ENCODE measurements at places on chromosomes 2 and 18.

- no peak for DNase-seq
These were observed 7.2 kb upstream of the SFXN5 start for GRCh38 chr2:73078457-73079411.

- DNase-seq = no peak
These were observed 164.7 kb upstream of the MSH6 start for GRCh38 chr2:47618272-47618552.

DNA sequence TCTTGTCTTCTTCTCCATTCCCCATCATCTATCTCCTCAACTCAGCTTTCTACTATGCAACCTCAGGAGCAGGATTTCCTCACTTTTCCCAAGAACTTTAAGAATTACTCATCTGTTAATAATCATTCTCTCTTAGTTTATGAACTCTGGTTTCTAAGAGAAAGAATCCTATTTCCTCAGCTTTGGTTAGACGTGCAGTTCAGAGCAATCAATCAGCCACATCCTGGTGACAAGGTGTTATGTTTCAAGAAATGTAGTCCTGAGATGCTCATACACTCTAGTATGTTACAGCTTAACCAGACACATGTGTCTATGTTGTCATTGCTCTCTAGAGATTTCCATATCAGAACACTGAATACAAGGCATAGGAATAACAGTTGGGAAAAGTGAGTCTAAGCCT is 277.9 kb downstream of the MBD2 start:
- no peak for DNase-seq

DNA sequence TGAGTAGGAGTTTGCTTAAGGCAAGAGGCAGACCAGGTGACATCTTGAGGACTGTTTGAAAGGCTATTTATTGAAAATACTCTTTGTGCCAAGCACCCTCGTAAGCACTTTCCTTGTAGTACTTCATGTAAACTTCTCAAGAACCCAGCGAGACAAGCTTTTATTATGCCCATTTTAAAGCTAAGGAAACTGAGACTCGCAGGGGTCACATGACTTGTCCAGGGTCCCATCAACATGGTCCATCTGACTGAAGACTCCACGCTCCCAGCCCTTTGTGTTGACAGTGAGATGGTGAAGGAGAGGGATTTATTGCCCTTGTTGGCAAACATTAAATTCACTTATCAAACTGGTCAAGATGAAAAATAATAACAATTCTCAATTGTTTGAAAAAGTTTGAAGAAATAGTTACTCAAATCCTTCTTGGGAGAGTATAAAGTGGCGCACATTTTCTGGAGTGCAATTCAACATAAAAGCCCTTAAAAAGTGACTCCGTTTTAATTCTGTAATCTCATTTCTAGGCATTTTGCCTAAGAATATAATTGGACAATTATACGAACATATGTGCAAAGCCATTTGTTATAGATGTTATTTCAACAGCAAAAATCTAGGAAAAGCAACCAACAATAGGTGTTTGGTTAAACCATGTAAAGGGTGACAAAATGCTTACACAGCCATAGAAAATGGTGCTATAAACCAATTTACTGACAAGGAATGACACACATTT is 270.5 kb upstream of the NCKAP5 start:
- no peak for DNase-seq

DNA sequence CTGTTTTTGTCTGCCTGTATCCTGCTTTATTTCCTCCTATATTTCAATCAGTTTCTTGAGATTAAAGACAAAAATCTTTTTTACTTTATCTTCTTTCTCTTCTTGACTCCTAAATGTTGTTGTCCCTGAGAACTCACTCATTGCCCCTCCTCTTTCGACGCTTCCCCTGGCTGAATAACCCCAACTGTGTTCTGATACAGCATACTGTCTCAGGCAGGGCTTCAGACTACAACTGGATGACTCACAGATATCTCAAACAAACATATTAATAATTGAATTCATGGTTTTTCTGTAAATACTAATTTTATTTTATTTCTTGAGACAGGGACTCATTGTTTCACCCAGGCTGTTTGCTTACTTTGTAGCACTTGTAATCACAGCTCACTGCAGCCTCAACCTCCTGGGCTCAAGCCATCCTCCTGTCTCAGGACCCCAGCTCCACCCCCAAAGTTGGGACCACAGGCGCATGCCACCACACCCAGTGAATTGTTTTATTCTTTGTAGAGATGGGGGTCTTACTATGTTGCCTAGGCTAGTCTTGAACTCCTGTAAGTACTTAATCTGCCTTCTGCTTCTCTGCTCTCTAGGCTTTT is 9.4 kb downstream of the ITGAV start:
- DNase-seq = no peak

GRCh38 chr2:171703574-171704347 is 16.5 kb downstream of the DYNC1I2 start:
- no peak for DNase-seq

GRCh38 chr2:181264441-181264840 is 192.7 kb upstream of the ITGA4 start:
- DNase-seq = no peak

GRCh38 chr18:11308499-11308898 is 159.1 kb upstream of the PIEZO2 start:
- no peak for DNase-seq

- no peak for DNase-seq
These were observed 1281.3 kb upstream of the ZEB2 start for GRCh38 chr2:145801210-145801609.

- DNase-seq = no peak
These were observed 141.0 kb downstream of the CMPK2 start for GRCh38 chr2:6724605-6725140.

DNA sequence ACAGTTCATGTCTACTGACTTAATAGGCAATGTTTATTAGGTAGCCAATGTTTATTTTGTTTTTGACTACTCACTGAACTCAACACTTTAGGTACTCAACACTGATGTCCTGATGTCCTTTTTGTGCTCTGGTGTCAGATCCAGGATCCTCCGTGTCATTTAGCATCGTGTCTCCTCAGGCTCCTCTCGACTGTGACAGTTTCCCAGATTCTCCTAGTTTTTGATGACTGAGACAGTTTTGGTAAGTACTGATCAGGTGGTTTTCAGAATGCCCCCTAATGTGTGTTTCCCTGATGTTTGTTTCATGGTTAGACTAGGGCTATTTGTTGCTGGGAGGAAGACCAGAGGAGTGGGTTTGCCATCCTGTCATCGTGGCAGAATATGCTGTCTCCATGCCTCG is 719.7 kb upstream of the SOX11 start:
- no peak for DNase-seq

DNA sequence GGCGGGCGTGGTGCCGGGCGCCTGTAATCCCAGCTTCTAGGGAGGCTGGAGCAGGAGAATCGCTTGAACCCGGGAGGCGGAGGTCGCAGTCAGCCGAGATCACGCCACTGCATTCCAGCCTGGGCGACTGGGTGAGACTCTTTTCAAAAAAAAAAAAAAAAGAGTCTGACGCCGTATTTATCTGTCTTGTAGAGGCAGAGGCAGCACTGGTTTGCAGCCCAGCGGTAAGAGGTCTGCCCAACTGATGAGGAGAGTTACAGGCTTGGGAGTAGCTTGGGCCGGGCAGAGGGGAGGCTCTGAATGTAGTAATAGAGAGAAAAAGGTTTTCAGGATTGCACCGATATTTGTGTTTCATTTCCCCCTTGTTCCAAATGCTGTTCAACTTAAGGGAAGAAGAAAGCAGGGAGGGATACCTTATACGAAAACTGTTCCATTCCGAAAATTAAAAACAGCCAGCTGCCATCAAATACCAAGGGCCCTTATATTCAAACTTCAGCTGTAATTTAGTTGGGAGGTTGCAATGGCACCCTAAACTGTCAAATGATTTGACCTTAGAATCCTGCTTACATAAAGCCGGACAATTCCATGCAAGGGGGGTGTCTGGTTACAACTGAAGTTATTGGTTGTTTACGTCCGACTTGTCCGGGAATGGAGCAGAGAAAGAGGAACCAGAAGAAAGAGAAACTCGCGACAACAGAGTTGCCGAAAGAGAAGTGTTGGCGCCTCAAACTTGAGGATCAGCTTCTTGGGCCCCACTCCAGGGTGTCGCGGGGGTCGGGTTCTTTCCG is 9.2 kb upstream of the SP9 start:
- no peak for DNase-seq

- DNase-seq = no peak
These were observed 8.0 kb downstream of the ATP8B1 start for GRCh38 chr18:57794951-57795728.

GRCh38 chr2:231347638-231348037 is 47.9 kb upstream of the B3GNT7 start:
- DNase-seq = no peak

DNA sequence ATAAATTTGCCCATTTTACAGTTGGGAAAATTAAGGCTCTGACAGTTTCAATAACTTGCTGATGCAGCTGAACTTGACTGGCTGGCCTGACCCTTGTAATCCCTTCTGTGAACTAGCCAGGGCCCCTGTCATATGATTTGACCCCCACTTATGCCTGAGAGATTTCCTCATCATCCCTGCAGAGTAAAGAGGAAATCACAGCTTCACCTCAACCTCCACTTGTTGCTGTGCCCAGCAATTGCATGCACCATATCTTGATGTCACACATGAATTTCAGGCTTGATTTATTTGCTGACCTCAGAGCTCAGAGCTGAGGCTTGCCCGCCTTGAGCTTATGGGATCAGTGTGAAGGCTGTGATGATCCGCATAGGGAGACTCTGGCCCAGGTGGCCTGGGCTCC is 108.1 kb downstream of the ACOXL start:
- DNase-seq = no peak

DNA sequence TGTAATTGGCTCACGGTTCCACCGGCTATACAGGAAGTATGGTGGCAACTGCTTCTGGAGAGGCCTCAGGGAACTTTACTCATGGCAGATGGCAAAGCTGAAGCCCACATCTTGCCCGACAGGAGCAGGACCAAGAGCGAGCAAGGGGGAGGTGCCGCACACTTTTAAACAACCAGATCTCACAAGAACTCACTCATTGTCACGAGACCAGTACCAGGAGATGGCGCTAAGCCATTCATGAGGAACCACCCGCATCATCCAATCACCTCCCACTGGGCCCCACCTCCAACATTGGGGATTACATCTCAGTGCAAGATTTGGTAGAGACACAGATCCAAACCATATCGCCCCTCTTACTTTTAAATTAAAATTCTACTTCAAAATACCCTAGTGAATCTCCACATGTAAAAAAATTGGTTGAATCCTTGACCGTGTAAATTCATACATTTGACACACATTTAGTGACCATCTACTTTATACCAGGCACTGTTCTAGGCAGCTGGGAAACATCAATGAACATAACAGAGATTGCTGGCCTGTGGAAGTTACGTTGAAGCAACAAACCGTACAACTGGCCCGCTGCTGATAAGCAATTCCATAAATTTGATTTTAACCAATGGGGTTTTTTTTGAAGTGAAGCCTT is 87.6 kb downstream of the ALPK2 start:
- DNase-seq = no peak

DNA sequence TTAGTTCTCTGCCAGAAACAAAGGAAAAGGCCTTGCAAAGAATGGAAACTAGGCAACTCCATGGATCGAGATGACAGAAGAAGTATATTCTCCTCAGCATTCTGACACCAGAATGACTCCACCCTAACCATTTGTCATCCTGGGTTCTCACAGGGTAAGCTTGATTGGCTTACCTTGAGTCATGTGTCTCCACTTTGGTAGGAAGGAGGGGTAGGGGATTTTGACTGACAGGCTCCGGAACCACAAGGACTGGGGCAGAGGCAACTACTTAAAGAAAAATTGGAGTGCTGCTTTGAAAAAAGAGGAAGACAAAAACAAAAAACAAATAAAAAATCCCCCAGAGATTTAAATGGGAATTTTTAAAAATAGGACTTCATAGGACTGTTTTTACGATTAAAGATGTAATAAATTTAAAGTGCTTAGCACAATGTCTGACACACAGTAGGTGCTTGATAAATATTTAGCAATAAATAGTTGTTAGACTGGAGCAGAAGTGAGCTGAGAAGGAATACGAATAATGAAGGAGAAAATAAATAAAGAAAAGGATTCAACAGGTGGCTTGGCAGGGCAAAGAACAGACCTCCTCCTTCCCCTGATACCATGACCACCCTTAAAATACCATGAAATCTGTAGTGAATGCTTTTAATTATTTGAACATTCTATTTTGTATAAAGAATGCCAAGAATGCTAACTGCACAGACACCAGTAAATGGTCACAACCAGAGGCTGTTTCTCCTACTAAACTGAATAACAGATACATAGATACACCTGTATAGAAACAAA is 230.2 kb downstream of the CDCA7 start:
- DNase-seq = no peak

GRCh38 chr2:165410276-165410675 is 59.2 kb upstream of the CSRNP3 start:
- DNase-seq = no peak

- no peak for DNase-seq
These were observed 228.4 kb upstream of the COPS8 start for GRCh38 chr2:236857246-236857645.
